Fibroblast of gingiva (primary cell): ENCODE measurements at places on chromosomes 11 and 22.

GRCh38 chr11:111917788-111918187 is 925 bp upstream of the C11orf52 start:
- DNase-seq: no peak

- no peak for DNase-seq
Measured at GRCh38 chr11:133943950-133944698, 12.6 kb downstream of the IGSF9B start.

GRCh38 chr11:72598906-72599305 is 75.3 kb downstream of the PDE2A start:
- DNase-seq: peak; percentile 14

- no peak for DNase-seq
Measured at GRCh38 chr11:35106595-35106994, 32.4 kb upstream of the CD44 start.

DNA sequence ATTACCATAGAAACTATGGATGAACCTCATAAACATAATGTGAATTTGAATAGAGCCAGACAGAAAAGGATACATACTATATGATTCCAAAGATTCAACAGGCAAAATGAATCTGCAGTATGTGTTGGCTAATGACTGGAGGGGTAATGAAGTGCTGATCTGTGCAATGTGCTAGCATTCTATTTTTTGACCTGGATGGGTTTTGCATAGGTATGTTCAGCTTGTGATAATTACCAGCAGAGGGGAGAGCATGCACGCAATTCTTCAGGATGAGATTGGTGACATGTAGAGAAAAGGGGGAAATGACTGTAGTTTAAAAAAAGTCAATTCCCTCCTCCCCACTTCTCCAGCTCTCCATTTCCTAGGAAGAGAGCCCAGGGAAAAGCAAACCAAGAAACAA is 618 bp upstream of the CCDC81 start:
- no peak for DNase-seq

DNA sequence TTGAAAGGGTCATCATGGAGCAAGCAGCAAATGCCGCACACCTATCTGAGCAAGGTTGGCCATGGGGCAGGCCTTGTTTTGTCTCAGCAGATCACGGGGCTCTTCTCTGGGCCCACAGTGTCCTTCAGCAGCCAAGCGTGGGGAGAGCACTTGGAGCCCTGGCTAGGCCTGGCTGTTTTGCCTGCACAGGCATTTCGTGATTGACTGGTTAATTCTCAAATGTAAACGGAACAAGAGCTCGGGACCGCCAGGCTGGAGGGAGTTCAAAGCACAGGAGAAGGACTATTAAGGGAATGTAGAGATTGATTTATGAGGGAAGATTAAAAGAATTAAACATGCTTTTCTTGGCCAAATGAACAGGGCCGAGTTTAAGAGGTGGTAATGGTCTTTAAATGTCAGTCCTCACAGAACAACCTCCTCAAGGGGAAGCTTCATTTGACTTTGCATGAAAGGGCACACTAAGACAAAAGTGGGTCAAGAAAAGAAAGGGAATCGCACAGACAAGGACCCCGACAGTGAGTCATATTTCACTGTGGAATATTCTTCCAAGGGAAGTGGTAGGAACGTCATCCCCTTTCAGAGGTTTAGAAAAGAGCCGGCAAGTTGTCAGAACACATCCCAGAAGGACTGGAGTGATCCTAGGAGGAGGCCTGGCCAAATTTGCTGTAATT is 20.7 kb downstream of the SPON1 start:
- DNase-seq: peak; percentile 65

DNA sequence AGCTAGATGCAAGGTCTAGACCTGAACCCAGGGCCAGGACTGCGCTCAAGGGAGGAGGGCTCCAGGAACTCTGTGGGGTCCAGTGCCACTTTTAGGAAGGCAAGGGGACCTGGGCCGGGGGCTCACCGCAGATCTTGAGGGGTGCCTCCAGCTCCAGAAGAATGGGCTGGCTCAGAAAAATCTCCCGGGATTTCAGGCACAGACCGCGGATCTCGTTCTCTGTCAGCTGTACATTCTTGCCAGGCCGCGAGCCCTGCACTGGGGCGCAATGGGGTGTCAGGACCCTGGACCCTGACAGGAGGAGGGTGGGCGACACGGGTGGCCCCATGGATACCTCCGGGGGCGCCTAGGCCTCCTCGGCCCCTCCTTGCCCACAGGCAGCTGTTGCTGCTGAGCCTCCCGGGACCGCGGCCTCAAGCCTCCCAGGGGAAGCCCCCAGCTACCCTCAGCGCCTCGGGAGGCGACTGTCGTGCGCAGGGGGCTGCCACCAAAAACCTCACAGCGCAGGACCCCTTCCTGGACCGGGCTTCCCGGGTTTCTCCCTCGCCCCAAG is 640 bp downstream of the PPP1CA start:
- no peak for DNase-seq

- no peak for DNase-seq
Measured at GRCh38 chr11:129277198-129277843, 85.2 kb upstream of the ARHGAP32 start.

DNA sequence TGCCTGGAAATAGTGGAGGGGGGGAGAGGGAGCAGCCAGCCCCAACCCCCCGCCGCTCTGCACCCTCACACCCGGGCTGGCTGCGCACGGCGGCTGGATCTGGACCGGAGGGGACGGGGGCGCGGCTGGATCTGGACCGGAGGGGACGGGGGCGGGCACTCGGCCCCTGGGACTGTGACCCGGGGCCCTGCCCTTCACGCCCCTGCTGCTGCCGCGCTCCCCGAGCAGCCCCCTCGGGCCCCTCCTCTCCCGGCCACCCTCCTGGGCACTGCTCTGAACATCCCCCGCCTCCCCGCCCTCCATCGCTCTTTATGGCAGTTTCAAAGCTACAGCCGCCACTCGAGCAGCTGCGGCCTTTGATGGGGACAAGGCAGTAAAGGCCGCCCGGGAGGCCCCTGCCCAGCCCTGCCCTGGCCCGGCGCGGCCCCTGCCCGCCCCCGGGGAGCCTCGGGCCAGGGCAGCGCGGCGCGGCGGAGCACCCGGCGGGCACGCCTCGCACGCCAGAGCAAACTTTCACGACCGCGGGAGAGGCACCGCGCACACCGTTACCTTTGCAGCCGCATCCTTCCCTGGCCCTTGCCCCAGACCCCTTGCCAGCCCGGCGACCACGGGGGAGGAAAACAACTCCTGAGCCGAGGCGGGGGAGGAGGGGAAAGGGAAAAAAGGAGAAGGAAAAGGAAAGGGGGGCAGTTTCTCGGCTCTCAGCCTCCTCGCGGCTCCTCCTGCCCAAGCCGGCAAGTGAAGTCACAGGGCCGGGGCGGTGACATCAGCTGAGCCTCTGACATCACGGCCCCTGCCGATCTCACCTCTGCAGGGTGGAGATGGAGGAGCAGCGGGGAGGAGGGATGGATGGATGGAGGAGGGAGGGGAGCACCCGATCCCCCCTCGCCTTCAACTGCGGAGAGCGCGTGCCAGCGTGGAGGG is 13.1 kb upstream of the TCF20 start:
- no peak for DNase-seq

DNA sequence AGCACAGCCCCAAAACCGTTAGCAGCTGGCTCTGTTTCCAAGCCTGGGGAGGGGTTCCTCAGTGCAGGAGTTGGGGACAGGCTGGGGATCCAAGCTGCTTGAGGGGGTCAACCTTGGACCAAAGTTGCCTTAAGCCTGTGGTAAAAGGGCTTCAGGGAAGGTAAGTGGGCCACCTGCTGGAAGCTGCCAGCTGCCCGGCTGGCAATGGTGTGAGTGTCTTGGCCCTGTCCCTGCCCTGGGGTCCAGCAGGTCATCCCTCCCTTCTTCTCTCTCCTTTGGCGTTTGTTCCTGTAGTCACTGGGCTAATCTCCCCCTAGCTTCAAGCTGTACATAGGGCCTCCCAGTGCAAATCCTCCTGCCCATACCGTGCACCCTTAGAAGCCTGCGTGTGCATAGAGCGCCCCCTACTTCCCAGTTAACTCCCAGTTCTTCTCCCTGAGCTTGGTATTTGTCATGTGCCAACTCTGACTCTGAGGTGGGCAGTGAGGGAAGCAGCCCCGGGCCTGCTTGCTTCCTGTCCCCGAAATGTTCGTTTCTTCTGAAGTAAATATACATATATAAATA is 4.4 kb downstream of the TMEM258 start:
- DNase-seq: no peak

- DNase-seq: no peak
Measured at GRCh38 chr11:115672412-115672811, 168.2 kb upstream of the CADM1 start.

GRCh38 chr22:31282748-31283468 is 9.4 kb downstream of the PIK3IP1 start:
- DNase-seq: no peak

DNA sequence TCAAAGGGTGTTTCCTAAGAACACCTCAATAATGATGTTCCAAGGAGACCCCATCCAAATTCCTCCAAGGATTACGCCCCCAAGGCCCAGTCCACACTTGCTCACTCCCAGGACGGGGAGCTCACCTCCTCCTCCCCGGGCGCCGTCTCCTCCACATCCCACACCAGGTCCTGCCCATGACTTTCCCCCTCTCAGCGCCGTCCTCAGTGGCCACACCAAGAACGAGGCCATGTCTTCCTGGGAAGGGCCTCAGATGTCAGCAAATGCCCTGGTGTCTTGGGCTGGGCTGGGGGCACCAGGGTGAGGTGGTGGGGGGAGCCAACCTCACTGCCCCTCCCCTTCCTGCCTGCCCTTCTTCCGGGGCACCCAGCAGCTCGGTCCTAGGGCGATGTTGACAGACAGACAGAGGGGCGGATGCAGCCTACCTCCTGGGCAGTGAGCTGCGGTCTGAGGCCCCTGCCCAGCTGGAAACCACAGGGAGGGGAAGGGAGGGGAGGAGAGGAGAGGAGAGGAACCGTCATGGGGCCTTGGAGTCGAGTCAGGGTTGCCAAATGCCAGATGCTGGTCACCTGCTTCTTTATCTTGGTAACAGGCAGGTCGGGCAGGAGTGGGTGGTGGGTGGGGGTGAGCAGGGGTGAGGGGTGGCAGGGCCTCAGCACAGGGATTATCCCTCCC is at the start of the genes C11orf21 and TSPAN32:
Gene C11orf21 (minus strand): TSS at position 288 of the 675 bp plus-strand sequence. CDS start 110 bp downstream, at position 178.
Gene TSPAN32 (plus strand): TSS at position 383 of the 675 bp plus-strand sequence. CDS start 137 bp downstream, at position 520.
- peak; percentile 25 for DNase-seq

GRCh38 chr22:47540011-47540410 is 777.6 kb downstream of the TBC1D22A start:
- no peak for DNase-seq

DNA sequence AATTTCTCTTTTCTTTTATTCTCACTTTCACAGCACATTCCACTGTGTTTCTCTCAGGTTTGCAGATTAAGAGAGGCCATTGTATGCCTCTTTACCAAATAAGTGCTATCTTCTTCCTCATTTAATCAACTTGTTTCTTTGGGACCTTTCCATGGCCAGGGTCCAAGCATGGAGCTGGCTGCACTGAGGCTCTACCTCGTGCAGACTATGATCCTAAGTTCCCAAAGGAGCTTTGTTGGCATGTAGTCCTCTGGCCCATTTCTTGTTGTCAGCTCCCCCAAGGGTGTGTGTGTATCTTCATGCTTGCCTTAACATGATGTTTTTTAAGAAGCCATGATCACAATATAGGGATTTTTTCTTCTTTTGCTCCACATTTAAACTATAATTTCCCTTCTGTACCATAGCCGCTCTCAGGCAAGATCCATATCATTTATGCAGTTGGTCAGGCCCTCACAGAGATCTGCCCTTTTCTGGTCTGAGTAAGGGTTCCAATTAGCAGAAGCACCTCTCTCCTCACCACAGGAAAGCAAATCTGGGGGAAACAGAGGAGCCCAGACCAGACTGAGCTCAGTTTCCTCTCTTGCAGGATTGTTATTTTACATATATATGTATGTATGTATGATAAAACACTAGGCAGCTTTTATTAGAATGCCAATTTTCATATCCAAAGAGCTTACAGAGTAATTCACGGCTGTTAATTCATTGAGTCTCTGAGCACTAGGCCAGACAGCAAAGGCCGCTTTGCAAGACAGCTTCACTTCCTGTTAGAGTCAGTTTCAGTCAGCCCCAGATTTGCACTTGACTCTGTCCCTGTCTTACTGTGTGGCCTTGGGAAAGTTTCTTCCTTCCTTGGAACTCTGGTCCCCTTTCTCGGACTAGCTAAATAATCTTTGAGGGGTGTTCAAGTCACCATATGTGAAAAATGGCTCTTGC is 34.3 kb downstream of the CYB5R2 start:
- no peak for DNase-seq

- DNase-seq: no peak
Measured at GRCh38 chr11:119493712-119494111, 70.7 kb upstream of the THY1 start.

GRCh38 chr11:24509114-24509513 is 12.3 kb downstream of the LUZP2 start:
- no peak for DNase-seq

GRCh38 chr11:118310781-118311485 is 6.4 kb downstream of the CD3E start:
- DNase-seq: no peak

- no peak for DNase-seq
Measured at GRCh38 chr11:115884800-115885534, 380.8 kb upstream of the CADM1 start.

DNA sequence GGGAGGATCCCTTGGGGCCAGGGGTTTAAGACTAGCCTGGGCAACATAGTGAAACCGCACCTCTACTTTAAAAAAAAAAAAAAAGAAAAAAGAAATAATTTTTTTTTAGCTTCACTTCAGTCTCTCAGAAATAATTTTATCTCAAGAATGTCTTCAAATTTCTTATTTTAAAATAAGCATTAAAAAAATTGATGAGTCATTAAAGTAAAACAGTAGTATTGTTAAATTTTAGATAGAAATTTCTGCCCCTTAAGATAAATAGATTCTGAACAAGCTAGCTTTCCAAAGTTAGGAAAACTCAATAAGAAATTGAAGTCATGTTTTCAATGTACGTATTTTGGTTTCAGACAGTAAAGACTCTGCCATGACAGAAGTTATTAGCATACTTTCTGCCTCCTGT is 7.7 kb upstream of the PACS1 start:
- DNase-seq: no peak

GRCh38 chr11:118010738-118011461 is 24.7 kb downstream of the IL10RA start:
- DNase-seq: no peak

DNA sequence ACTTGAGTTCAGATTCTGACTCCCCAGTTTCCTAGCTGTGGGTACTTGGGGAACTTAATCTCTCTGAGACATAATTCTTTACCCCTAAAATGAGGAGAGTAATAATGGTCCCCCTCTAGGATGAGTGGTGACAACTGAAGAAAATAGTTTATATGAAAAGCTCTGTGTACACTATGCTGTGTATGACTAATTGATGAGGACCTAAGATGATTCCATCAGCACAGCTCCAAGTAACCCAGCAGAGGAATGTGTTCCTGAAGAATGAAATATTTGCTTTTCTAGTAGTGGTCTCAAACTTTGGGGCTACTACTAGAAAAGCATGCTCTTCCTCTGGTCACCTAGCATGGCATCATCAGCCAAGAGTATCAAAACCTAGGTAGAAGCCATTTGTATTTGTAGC is 217.3 kb upstream of the NARS2 start:
- DNase-seq: no peak

DNA sequence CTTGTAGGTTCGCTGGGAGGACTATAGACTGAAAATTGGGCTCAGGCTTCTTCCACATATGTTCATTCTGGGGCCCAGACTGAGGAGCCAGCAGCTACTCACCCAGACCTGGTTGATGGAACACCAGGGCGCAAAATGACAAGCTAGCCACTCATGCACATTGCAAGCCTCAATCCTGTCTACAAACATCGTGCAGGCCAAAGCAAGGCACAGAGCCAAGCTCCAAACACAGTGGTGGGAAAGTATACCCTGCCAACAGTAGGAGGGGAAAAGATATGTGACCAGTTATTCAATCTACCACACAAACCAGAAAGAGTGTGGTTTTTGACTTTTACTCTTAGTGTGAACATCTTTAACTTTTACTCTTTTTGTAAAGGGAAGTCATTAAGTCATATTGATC is 660.5 kb downstream of the NTM start:
- no peak for DNase-seq
